ENCODE measurements at places on chromosomes 12 and 14.
A peak's percentile ranks its signal among the peaks of the same experiment; 100 is the strongest.

DNA sequence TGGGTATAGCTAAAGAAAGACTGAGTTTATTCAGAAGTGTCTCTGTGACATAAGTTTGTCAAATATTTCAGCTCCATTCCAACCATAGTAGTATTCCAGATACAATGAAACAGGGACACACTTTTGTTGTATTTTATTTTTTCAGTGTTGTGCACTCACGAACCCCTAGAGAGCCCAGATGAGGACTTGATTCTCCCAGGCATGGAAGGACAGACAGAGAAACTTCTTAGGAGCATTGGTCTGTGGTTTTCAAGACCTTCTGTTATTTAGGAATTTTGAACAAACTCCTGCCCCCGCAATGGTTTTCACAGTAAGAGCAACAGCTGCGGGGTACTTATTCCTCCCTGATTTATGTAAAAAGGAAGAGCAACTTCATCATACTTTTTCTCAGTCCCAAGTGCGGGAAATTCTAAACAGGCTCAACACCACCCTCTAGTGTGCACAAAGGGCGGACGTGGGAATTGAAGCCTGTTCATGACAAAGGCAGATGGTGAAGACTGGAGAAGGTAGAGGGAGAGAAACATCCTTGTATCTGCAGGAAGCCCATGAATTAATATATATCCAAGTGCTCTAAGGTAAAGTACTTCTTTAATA lies 147.6 kb downstream of the PAH start:
- DNase-seq, result peak; percentile 3

DNA sequence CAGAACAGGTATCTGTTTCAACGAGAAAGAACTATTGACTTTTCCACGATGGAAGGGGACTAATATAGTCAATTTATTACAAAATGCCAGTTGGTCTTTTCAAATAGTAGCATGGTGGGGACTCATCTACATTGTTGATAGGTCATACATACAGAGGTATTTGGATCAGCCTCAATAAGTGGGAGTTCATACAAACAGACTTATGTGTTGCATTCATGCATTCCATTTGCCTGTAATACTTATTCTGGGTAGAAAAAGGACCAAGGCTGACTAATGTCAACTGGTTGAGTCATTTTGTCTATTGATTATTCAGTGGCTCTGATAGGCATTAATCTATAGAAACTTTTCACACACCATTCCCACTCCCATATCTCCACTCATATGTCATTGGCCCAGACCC lies 41.5 kb upstream of the GLIPR1 start:
- no peak for DNase-seq

DNA sequence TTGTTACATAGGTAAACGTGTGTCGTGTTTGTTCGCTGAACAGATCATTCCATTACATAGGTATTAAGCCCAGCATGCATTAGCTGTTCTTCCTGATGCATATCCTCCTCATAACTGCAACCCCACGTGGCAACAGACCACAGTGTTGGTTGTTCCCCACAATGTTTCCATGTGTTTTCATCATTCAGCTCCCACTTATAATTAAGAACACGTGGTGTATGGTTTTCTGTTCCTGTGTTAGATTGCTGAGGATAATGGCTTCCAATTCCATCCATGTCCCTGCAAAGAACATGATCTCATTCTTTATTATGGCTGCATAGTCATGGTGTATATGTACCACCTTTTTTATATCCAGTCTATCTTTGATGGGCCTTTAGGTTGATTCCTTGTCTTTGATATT lies 1071.1 kb downstream of the SLC16A7 start:
- no peak for DNase-seq

- no peak for DNase-seq
These were observed 18.0 kb upstream of the CATSPERB start for GRCh38 chr14:91749868-91750267.

DNA sequence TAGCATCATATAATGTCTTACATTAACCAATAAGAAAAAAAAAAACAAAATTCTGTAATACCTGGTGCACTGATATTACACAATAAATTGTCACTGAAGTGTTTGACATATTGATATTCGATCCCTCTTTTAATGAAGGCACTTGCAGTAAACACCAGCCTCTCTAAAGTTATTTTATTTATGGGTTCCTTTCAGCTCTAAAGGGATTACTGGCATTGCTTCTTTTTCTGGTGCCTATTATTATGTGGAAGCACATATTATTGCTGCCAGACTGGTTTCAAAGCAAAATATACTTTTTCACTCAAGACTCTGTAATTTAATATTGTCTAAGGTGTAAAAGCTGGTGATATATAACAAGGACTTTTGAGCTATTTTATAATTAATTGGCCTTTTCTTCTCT lies 1090.5 kb downstream of the TRHDE start:
- DNase-seq, result no peak

DNA sequence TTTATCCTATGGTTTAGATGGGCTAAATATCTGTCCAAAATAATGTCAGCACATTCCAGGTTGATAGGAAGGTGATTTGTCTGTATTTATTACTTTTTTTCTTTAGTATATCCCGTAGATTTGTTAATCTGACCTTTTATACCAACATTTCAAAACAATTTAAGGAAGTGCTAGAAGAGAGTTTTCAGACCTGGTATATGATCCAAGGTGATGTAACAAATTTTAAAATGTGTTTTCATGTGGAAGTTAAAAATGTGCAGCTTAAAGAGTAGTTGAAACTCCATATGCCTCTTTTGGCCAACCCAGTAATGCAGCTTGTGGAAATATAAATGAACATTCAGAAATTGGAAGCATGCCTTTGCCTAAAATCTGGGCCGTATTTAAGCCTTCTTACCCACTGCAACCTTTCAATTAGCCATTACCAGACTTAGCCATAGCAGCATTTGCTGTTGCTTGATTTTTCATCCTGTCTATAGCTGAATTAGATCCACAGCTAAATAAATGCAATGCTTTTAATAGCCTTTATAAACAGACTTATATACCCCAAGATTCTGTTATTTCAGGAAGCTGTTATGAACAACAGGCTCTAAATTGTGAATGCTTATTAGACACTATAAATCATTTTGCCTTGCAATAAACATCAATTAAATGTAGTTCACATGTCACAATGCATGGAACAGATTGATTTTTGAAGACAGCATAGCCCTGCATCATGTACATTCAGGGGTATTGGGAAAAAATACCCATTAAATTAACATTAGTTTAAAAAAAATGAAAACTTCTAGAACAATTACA lies 271.2 kb downstream of the PDZRN4 start:
- no peak for DNase-seq

- no peak for DNase-seq
These were observed 11.4 kb downstream of the AGAP2 start for GRCh38 chr12:57726884-57727757.

GRCh38 chr12:50021031-50021430 lies 4.3 kb downstream of the RACGAP1 start:
- DNase-seq, result no peak

GRCh38 chr12:120562906-120563305 lies 18.3 kb downstream of the POP5 start:
- DNase-seq, result no peak

- no peak for DNase-seq
These were observed 6.8 kb downstream of the SRSF5 start for GRCh38 chr14:69773571-69774276.

DNA sequence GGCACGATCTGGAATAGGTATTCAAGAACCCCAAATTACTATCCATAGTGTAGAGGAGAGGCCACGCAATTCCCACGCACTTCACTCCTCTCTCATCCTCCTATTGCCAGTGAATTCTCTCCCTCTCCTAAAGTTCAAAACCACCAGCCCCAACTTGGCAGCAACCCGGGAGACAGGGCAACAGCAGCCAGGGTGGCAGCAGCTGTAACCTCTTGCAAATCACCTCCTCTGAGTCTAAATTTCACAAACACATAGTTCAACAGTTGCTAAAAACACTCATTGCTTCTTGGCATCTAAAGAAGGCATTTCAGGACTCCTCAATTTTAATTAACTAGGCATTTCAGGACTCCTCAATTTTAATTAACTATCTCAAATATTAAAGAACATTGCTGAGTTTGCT lies 37.7 kb upstream of the MANSC4 start:
- no peak for DNase-seq

All from stimulated activated CD8-positive, alpha-beta memory T cell treated with anti-CD3 and anti-CD28 coated beads, Interleukin-4, amount 100 ng/mL, for 24 hours (primary cell).